ENCODE measurements at places on chromosomes 5 and 9.
A peak's percentile ranks its signal among the peaks of the same experiment; 100 is the strongest.

DNA sequence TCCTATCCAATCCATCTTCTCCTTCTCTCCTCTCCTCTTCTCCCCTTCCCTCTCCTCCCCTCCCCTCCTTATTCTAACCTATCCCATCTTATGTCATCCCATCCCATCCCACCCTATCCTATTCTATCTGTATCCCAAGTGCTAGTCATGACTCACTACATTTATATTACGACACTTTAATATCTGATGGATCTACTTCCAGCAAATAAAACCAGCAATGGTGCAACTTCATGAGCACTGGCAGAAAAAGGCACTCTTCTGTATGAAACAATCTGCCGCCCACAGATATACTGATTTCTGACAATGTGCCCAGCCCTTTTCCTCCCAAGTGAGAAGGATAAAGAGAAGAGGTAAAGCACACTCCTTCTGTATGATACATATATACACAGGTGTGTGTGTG lies 86.6 kb upstream of the ANKH start:
- no peak for DNase-seq

DNA sequence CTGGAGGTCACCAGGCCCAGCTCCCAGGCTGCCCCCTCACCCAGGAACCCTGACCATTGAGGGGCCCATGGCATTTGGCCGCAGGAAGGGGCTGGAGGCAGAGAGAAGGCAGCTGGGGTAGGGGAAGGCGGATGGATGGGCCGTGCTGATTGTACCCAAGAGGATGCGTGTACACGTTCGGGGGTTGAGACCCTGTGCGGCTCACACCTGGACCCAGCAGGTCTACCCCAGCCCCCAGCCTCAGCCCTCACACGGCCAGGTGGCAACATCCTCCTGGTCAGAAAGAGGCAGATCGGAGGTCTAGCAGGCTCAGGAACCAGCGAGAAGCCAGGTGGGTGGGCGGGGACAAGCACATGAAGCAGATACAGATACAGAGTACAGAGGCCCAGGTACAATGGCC lies 33.7 kb downstream of the NACC2 start:
- no peak for DNase-seq

- DNase-seq, result no peak
Observed at GRCh38 chr5:174167080-174167910, 121.8 kb downstream of the NSG2 start.

DNA sequence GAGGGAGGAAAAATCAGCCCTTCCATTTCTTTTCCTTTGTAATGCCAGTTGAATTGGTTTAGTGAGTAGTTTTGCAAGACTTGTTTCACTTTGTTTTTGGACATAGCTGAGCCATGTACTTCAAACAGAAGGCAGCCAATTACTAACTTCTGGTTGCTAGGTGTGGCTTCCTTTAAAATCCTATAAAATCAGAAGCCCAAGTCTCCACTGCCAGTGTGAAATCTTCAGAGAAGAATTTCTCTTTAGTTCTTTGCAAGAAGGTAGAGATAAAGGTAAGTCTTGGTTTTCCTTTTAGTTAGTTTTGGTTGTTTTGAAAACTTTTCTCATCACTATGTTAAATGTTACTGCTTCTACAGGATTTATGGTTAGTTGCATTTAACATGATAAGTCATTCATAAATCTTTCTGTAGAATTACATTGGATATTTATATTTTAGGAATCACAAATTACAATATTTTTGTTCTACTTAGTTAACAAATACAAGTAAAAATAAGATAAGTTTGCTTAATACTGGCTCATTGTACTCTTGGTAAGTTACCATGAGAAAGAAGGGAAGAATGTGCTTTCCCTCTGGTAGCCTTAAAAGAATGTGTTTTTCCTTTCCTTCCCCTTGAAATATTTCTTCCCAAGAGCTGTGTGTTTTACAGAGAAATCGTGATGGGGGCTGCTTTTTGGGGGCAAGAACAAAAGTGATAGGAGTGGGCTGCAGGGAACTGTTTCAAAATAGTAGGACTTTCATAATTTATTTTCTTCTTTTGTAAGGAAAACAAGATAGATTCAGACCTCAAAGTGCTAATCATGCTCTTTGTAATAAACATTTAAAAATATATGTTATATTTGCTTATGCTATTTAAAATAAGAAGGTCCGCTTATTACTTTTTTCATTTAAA lies at the start of gene ANXA1:
Gene ANXA1 (plus strand): TSS at position 213 of the 890 bp plus-strand sequence. CDS start 6,671 bp downstream, outside the sequence.
- no peak for DNase-seq

DNA sequence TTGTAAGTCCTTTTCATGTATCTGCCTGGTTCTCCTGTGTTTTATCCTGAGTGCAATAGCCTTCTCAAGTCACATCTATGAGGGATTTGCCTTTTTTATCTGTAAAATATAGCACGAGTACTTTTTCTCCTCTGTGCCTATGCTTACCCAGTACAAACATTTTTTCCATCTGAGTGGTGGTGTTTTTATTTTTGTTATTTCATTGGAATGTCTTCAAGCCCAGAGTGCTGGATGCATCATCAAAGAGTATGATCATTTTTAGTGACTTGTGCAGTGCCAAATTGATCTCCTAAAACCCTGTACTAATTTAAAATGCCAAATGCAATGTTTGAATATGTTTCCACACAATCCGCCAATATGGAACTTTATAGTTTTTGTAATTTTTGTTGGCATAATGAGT lies 86.1 kb downstream of the TLE4 start:
- no peak for DNase-seq

DNA sequence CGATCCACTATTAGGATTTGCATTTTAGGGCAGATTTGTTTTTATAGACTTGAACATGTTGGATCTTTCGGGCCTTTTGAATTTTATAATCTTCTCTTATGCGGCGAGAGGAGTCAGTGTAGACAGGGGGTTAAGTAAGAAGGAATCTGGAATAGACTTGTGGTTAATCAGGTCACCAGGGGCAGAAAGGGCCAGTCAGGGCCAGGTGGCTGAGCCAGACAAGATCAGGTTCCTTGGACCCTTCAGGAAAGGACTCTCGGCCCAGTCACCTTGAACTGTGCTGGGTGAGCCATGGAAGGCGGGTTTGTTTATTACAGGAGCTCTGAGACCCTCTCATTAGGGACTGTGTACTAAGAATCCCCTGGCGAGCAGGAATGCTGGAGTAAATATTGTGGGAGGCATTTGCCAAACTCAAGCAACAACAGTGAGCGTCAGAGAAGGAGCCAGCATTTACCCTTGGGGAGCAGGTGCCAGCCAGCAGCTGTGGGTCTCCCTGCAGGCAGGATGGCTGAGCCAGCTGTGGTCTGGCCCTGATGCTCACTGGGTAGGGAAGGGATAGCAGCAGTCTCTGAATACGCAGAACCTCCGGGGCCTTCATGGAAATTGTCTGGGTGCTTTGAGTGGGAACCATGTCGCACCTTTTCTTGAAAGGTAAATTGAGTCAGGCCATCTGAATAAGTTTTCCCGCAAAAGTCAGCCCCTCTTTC lies 79.2 kb downstream of the UBE2QL1 start:
- DNase-seq, result no peak

DNA sequence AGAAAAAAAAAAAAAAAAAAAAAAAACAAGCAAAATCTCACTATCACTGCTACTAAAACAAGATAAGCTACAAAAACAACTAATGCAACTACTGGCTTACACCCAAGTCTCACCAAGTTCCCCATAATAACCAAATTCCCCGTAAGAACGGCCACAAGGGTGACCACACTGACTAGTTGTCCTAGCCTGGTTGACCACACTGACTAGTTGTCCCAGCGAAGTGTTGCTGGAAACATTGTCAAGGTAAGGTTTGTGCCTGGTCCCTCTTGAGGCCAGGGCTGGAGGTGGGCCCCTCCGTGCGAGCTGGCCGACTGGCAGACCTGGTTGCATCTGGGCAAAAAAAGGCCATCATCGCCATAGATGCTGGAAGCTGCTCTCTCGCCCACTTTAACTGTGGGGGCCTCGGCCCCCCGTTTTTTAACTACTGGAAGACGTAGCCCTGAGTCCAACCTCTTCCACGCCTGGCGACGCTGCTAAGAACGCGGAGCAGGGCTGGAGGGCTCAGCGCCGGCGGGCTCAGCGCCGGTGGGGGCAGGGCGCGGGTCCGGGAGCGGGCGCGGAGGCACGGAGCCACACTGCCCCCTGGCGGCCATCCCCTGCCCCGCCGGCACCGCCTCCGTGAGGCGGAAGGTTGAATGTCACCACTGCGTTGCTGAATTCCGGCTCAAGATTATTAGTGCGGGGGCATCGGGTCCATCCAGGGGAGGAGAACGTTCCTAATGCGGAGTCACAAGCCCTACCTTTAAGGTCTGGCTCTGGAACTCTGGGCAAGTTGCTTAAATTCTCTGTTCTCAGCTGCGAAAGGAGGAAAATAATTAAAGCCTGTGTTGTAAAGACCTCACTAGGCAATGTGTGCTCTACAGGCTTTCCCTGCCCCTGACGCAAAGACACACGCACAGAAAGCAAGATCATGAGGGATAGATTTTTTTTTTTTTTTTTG lies 84.0 kb downstream of the HSD17B3 start:
- DNase-seq, result no peak

- DNase-seq, result no peak
Observed at GRCh38 chr5:113256671-113257452, 177.9 kb downstream of the TSSK1B start.

- no peak for DNase-seq
Observed at GRCh38 chr5:14574891-14575508, 6.6 kb upstream of the OTULINL start.

- DNase-seq, result no peak
Observed at GRCh38 chr5:147751-148150, 43.5 kb upstream of the LRRC14B start.

DNA sequence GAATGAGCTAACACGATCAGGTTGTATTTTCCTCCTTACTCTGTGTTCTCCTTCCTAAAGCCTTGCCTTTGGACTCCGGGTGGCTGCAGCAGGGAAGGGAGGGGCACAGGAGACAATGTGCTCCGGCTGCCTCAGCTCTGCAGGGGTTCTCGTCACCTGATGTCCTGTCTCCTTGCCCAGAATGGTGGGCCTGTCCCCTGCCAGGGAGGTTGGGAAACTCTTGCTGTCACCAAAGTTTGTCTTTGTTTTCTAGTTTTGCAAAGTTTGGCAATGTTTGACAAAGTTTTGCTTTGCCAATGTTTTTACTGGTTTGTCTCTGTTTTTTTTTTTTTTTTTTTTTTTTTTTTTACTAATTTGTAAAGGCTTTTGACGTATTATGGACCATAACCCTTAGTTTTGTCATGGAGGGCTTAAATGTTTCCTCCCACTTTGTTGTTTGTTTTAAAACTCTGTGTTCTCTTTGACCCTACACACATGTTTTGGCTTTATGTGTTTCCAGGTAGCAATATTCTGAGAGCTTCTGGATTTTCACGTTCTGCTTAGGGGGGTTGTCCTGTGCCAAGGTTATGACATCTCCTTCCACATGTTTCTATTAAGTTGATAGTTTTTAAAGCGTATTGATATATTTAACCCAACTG lies 49.3 kb downstream of the GADD45G start:
- DNase-seq, result no peak

DNA sequence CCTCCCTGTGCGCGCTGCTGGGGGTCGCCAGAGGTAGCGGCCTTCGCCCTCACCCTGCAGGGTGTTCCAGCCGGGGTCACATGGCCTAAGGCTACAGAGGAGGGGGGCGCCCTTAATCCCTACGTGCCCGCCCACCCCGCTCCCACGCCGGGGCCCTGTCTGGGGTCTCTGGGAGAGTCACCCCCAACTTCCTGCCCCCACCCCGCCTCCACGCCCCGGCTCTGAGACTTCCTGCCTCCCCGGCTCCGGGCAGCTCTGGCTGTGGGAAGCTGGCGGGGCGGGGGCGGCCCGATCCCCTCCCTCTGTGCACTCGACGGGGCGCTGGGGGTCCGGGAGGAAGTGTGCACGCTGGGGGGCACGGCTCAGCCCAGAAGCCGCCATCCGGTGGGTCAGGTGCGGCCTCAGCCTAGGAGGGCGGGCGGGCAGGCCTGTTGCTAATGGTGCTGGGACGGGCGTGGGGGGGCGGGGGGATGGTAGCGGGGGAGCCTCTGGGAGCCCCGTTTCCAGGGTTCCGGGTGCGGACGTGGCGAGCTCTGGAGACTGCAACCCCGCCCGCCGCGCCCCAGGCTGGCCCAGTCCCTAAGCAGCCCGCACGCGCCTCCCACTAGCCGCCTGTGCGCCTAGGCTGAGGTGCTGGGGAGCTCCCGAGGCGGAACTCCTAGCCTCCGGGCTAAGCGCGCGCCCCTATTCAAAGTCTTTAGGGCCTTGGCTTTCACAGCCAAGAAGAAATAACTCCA lies 61.6 kb downstream of the CXXC5 start:
- DNase-seq, result no peak

- no peak for DNase-seq
Observed at GRCh38 chr5:60369391-60369790, 330.6 kb downstream of the DEPDC1B start.

DNA sequence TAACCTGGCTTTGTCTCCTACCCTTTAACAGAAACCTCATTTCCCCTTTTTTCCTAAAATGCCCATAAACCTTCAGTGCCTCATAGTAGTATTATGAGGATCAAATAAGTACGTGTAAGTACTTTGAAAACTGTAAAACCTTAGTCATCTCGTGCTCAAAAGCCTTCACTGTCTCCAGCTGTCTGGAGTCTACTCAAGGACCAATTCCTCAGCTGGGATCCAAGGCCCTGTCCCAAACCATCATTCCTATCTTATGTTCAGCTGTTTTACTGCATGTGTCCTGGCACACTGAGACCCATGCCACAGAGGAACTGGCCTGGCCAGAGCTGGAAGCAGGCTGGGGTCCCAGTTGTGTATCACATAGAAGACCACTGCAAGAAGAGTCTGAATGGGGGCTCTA lies 15.9 kb downstream of the ADAMTSL1 start:
- no peak for DNase-seq

GRCh38 chr5:133924221-133924920 lies 44.1 kb downstream of the C5orf15 start:
- DNase-seq, result no peak

- DNase-seq, result no peak
Observed at GRCh38 chr9:82819260-82819659, 243.7 kb downstream of the RASEF start.

GRCh38 chr5:9284781-9285307 lies 261.0 kb downstream of the SEMA5A start:
- peak; percentile 57 for DNase-seq

- DNase-seq, result no peak
Observed at GRCh38 chr9:14517154-14517906, 175.9 kb downstream of the ZDHHC21 start.

DNA sequence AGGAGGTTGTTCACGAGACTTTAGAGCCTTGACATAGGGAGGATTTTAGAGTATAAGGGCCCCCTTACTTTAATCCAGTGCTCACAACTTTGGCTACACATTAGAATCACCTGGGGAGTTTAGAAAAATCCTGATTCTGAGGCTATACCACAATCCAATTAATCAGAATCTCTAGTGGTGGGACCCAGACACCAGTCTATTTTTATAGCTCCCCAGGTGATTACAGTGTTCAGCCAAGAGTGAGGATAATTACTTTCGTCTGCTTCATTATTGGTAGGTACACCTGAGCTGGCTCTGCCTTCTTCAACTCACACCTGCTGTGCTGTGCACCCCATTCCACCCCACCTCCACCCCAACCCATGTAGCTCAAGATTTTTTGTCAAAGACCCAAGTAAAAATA lies 141.3 kb upstream of the EPB41L4A start:
- DNase-seq, result no peak

DNA sequence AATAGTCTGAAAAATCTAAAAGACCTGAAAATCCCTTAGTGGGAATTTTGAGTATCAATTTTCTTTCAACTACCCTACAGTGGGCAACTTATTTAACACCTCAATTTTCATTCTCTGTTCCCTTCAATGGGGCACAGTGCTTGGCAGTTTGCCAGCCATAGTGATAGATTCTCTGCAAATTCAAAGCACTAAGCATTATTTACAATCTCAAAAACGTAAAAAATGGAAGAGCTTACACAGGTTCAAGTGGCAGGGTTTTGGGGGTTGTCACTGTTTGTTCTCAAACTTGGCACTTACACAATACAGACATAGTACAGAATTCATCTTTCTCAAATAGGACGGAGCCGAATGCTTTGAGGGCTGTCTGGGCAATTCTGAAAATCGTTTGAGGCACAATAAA lies 515.0 kb downstream of the EFNA5 start:
- no peak for DNase-seq

Measured in HFF-Myc (cell line).